Activated CD8-positive, alpha-beta memory T cell treated with anti-CD3 and anti-CD28 coated beads for 24 hours (primary cell): ENCODE measurements at places on chromosomes 16 and 17.

DNA sequence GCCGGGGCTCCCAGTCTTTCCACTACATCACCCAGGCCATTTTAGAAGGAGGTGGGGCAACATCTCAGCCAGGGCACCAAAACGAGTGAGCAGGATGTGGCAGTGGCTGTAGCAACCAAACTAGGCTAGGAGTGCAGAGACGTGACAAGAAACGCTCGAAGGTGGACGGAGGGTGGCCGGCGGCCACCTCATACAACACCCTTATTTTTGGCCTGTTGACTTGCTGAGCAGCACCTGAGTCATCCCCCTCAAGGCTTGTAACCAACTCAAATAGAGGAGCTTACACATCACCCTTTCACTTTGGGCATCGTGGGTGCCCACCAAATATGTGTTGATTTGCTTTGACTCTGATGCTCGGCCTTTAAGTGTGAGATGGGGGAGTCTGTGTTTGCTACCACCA, 23.7 kb upstream of the SOX9 start:
- DNase-seq, result no peak

DNA sequence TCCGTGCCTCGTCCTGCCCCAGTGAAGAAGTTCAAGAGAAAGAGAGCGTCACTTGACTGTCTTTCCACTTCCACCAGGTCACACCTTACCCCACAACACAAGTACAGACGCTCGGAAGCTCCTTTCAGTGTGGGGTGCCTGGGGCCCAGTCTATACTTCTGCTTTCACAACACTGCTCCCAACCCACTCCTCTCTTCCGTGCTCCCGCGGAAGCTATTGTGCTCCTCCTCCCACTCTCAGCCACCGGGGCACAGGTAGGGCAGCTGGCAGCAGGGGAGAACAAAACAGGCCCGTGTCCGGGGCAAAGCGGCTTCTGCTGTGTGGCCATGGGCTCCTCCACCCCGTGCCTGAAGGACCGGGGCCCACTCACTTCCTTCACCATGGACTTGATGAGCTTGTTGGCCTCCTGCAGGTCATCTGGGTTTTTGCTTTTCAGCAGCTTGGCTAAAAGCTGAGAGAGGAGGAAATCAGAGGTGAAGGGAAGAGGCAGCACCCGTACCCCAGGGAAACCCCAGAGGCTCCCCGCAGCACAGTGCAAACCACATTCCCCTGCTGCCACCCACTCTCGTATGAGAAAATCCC, 18.9 kb downstream of the GGA3 start:
- peak; percentile 71 for DNase-seq

DNA sequence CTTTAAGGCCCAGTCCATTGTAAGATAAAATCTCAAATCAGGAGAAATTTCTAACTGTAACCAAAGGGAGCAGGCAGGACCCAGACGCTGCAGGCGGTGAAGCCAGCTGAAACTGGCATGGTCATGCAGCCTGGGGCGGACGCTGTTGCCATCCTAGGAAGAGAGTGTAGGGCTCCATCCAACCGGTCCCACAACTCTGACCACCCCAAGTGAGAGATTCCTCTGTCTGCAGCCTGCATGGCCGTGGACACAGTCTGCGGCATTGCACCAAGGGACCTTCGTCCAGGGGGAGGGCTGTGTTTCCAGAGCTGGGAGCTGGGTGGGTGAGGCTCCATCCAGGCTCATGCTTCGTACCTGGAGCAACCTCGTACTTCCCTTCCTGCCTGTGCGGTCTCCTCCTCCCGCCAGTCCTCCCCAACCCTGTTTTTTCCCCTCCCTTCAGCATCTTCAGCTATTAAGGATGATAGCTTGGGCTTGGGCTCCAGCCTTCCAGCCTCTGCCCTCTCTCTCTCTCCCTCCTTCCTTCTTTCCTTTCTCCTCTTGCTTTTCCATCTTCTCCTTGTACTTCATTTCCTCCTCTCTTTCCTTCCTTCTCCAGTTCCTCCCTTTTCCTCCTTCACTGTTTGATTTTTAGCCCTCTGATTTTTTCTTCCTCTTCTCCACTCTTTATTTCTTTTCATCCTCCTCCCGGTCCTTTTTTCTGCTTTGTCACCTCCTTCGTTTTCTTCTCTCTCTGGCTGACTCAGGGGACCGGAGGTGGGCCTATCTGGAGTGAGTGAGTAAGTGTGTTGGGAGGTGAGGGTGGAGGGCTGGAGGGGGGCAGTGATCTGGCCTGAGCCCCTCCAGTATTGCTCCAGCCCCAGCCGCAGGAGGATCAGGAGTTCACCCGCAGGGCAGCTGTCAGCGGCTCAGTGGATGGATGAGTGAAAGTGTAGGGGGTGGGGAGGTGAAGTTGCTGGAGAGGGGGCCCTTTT, 17.0 kb upstream of the LHX1 start:
- no peak for DNase-seq

DNA sequence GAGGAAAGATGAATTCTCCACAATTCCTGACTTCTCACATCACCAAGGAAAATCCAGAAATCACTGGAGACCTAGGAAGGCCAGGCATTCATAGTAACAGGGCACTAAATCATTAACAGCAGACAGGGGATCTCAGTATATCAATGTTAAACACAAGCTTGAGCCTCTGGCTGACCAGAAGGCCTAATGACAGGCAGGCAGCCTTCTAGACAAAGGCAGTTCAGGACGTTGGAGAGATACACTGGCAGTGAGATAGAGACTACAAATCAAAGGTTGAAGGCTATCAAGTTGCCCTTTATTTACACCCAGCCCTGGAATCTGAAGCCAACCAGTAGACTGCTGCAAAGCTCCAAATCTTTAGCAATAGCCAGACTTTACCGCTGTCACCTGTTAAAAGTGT, 422.8 kb upstream of the CCL2 start:
- no peak for DNase-seq
